ENCODE measurements at places on chromosomes 6 and 20.

GRCh38 chr6:38138374-38138773 is 318.8 kb downstream of the ZFAND3 start:
- DNase-seq, result no peak

GRCh38 chr6:11413728-11414127 is 123.8 kb upstream of the TMEM170B start:
- peak; percentile 63 for DNase-seq

GRCh38 chr6:153231048-153231646 is 100.1 kb upstream of the RGS17 start:
- peak; percentile 37 for DNase-seq

GRCh38 chr6:42103216-42103615 is 39.2 kb downstream of the C6orf132 start:
- no peak for DNase-seq

DNA sequence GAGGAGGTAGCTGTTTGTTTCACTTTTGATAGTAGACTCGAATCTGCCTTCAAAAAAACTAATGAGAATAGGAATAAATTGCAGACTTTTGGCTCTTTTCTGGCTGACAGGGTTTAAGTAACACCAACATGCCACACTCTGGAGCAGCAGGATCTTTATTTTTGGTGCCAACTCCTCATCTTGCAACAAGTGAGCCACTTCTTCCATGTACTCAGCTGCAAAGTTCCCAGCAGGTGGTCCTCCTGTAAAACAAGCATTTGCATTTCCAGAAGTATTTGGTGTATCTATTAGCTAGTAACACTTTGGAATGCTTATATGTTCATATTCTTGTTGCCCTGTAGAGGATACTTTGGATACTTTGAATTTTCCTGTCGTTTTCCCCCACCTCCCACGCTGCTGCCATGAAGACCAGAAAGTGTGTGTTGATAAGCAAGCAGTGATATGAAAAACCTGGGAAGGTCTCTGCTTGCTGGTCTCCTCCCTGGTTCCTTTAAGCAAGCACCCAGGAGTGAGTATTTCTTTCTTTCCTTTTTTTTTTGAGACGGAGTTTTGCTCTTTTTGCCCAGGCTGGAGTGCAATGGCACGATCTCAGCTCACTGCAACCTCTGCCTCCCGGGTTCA is 1.0 kb downstream of the ARMH2 start:
- no peak for DNase-seq

DNA sequence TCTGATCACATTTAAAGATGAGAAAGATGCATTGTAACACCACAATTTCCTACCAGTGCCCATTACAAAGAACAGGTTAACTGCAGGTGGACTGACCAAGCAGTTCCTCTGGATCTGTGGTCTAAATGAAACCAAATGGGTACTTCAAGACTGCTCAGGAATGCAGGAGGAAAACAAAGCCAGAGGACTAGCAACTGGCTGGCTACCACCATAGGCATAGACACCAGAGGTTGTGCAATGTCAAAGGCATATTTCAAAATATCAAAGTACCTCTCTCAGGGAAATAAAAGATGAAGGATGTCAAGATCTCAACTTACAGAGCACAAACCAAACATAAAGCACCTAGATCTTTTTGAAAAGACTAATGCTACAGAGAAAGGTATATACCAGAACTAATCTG is 65.5 kb downstream of the GMDS start:
- peak; percentile 21 for DNase-seq

DNA sequence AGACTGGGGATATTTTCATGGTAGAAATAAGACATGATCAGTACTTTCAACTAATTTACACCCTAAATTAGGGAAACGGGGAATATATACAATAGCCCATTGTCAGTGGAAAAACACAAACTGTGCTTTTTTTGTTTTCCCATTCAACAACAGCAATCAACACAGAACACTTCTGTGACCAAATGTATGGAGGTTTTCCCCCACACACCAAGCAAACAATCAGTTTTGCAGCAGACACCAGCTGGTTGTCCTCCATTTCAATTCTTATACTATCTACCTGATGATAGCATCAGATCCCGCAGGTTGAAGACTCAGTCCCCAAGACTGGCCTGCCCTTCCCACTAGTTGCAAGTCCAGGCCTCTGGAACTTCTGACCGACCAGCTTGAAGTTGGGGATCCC is 4.5 kb downstream of the HINT3 start:
- DNase-seq, result no peak

DNA sequence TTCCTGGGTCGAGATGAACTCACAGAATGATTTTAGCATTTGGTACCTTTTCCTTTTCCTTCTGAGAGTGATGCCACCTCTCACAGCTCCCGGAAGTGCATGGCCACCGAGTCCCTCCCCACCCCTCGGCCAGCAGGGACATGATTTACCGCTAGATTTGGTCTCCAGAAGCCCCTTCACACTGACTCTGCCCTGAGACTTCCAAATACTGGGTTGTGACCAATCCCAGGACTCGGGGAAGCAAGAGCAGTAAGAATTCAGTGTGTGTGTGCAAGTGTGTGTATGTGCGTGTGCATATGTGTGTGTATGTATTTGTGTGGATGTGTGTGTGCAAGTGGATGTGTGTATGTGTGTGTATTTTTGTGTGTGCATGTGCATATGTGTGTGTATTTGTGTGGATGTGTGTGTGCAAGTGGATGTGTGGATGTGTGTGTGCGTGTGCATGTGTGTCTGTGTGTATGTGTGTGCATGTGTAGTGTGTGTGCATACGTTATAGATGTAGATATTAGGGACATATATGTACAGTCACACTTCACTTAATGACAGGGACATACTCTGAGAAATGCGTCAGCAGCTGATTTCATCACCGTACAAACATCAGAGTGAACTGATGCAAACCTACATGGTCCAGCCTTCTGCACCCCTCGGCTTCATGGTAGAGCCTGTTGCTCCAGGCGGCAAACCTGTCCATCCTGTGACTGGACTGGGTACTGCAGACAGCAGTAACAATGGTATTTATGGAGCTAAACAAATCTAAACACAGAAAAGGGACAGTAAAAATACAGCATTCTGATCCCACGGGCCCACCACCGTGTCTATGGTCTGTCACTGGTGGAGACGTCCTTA is 374.5 kb downstream of the TAF4 start:
- DNase-seq, result no peak

Data from EL (cell line).